Stimulated activated CD4-positive, alpha-beta T cell treated with anti-CD3 and anti-CD28 coated beads, Interleukin-1b, Interleukin-23, amount 100 ng/mL, for 1 hour (primary cell): ENCODE measurements at places on chromosomes 12 and 14.
A peak's percentile ranks its signal among the peaks of the same experiment; 100 is the strongest.

GRCh38 chr12:28222081-28222700, 31.9 kb downstream of the CCDC91 start:
- DNase-seq, result peak; percentile 11

- peak; percentile 15 for DNase-seq
These were observed 545 bp downstream of the YARS2 start for GRCh38 chr12:32755051-32755653.

GRCh38 chr12:46158501-46158900, 110.3 kb downstream of the SLC38A1 start:
- DNase-seq, result no peak

GRCh38 chr14:77640756-77641533, 24.5 kb upstream of the SPTLC2 start:
- DNase-seq, result no peak

DNA sequence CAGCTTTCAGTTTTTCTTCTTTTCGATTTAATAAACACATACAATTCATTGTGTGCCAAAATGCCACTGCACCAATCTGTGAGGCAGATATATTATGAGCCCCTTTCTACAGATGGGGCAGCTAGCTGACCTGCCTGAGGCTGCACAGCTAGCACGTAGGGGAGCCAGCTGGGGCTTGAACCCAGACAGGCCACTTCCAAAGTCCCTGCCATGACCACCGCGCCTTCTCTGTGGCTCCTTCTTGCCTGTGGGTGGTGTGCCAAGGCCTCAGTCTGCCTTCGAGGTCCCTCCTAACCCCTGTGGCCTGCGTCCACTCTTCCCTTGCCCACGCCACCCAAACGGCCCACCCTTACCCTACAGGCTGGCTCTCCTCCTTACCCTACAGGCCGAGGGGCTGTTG, 16.2 kb downstream of the FAM222A start:
- DNase-seq, result no peak

GRCh38 chr14:24979725-24980239, 70.2 kb downstream of the STXBP6 start:
- no peak for DNase-seq

DNA sequence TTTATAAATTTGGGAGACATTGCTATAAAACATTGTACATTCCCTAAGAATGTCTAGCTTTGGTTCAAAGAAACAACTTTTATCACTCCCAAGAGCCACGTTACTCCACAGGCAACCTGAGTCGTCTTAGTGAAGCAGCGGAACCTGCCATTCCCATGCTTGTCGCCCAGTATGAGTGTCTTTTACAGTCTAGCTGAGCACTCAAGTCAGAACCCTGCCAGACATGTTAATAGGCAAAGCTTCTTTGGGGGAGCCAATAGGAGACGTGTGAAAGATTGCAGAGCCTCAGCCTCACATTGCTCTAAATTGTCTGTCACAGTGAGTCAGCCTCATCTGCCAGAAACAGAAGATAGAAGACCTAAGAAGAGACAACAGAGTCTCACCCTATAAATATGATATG, 541.6 kb upstream of the FLRT2 start:
- DNase-seq, result no peak

DNA sequence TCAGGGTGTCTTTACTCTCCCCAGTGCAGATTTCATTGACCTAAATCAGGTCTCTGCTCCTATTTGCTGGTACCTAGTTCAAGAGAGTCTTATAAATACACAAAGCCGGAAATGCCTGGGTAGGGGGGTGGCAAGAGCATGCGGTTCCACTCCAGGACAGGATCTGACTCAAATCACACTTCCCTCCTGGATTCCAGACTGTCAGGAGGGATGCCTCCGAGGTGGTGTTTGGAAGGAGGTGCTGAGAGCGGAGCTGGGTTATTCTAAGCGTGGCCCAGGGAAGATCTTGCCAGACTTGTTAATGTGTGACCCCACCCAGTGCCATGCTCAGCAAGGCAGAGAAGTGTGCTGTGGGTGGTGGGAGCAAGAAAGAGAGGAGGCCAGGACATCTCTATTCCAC, 49.8 kb downstream of the B4GALNT3 start:
- DNase-seq, result no peak

DNA sequence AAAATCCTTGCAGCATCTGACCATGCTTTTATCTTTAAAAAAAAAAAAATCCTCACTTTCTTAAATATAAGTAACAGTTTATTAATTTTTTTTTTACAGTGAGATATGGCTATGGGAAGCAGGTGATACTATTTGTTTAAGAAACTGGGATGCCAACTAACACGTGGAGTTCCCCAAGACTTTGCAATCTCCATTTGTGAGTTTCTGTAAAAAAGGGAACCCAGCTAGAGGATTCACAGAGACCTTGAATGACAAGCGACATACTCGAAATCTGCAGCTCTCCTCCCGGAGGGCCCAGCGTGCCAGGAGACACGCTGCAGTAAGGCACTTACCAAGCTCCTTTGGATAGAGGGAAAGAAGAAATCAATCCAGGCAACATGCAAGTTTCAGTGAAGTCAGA, 30.1 kb downstream of the SLC15A4 start:
- DNase-seq, result no peak

GRCh38 chr12:53677800-53678148, 1.9 kb upstream of the ATP5MC2 start:
- no peak for DNase-seq

GRCh38 chr12:89453121-89453978, 71.2 kb downstream of the GALNT4 start:
- no peak for DNase-seq

DNA sequence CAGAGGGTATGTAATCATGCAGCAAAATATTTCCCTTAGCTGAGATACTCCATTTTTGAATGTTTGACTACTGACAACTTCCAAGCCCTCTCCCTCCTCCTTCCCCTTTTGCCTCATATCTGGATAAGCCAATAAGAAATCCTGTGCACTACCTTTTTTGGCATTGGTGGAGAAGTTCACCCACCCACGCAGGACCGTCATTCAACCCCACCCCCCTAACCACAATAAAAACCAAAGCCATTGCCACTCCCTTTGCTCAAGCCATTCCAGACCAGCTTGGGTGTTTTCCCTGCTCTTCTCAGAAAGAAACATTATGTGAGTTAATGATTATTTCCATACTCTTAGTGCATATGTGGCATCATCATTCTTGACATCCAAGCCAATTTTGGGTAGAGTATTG, 176.7 kb downstream of the PTPN11 start:
- DNase-seq, result no peak

- no peak for DNase-seq
These were observed 234.6 kb downstream of the AACS start for GRCh38 chr12:125299840-125300239.

DNA sequence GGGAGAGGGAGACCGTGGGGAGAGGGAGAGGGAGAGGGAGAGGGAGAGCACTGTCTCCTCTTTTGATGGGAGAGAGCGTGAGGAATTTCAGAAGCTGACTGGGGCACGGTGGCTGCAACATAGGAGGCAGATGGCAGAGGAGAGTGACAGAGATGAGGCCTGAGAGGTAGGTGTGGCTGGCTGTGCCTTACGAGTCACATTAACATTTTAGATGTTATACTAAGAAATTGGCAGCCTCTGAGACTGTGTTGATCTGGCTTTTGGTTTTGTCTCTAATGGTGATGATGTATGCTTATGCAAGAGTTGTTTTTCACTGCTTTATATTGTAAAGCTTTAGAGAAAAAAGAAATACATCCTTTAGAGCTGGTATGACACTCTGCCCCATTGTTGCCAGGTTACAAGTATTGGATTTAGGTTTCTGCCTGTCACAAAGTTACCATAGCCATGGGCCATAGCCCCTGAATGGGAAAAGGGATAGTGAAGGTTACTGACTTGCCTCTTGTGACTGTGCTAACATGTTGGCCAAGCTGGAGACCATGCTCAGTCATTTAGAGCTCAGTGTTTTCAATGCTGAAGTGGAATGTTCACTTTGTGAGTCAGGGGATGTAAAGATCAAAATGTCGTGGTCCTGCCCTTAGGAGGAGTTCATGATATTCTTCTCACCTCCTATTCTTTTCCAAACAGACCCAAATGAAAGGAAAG, 186.2 kb downstream of the SYNE2 start:
- DNase-seq, result no peak

DNA sequence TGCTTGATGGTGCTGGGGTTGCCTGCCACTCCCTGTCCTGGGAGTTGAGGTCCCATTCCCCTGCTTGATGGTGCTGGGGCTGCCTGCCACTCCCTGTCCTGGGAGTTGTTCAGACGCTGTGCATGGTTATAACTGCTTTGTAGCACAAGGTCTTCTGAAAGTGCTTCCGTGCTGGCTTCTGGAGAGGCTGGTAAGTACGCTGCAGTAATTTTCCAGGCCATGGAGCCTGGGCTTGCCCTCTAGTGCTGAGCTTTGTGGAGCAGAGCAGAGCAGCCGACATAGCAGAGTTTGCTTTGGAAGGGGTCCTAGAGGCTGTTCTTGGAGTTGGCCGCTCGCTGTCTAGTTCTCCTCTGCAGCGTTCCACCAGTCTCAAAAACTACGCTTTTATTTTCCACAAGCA, 6.3 kb downstream of the B4GALNT3 start:
- DNase-seq, result no peak

GRCh38 chr14:104784846-104785707, 10.5 kb downstream of the AKT1 start:
- DNase-seq, result no peak

DNA sequence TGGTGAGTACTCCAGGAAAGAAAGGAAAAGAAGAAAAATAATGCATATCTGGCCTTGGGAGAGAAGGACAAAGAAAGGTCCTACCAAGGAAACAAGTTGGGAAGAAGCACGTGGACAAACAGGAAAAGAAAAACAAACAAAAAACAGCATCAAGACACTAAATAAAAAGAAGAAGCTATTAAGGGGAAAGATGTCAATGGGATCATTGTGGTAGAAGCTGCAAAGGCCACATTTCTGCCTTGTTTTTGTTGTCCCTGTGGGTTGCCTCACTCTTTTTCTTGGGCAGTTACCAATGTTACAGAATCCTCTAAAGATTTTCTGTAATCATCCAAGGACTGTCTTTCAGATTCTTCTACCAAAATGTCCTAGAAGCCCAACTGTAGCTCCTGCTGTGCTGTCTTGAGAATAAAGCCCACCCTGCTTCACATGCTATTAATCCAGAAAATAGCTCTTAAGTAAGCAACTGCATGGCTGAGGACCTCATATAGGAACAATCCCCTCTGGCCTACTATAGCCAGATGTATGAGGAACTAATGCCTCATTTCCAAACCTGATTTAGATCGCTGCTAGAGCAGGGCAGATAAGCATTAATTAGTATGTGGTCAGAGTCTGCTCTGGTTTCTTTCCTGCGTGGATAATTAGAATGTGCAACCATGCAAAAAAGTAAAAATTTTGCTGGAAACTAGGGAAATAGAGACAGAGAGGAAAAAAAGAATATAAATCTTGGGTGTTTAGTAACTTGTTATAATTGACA, 10.2 kb upstream of the CPNE8 start:
- DNase-seq, result no peak

- no peak for DNase-seq
These were observed 80.6 kb downstream of the DDX51 start for GRCh38 chr12:132063491-132063890.

DNA sequence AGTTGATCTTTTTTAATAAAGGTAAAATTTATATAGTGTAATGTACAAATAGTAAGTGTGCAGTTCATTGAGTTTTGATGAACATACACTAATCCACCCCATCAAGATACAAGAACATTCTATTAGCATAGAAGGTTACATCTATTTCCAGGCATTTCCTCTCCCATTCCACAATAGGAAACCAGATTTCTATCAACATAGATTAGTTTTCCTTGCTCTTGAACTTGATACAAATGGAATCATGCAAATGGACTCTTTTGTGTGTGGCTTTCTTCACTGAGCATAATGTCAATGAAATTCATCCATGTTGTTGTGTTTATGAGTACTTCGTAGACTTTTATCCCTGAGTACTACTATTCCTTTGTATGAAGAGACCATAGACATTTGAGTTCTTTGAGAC, 10.8 kb downstream of the STYX start:
- DNase-seq, result no peak

GRCh38 chr12:131372171-131372475, 338.8 kb upstream of the SFSWAP start:
- no peak for DNase-seq

DNA sequence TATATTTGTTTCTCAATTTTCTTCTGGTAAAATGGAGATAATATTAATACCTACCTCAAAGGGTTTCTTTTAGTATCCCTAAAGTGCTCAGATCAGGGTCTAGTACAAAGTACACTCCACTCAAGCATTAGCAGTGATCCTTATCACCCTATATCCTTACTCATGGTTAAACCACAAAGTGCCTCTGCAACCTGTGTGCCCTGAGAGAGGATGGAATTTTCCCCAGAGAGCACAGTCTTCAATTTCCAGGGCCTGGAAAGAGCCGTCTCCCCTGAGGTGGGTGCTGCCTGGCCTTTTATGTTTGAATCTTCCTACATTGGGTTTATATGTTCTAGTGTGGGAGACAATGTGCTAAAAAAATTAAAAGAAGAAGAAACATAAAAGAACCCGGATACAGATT, 183.1 kb upstream of the FBXO33 start:
- no peak for DNase-seq

GRCh38 chr14:61611880-61612630, 83.3 kb upstream of the HIF1A start:
- no peak for DNase-seq

DNA sequence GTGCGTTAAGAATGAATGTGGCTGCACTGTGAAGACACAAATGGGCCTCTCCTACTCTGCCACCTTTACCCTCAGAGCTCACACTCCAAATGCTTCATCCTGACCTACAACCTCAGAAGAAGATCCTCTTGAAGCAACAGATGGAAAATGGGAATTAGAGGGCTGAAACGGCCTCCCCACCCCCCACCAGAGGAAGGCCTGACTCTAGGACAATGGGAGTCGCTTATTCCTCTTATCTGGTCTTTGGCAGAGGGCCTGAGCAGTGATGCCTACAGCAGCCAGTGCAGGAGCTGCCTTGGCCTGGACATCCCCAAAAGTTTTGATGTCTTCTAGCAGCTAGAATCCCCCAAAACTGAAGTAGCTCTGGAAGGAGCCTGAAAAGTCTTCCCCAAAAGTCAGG, 29.2 kb downstream of the BTBD7 start:
- no peak for DNase-seq

DNA sequence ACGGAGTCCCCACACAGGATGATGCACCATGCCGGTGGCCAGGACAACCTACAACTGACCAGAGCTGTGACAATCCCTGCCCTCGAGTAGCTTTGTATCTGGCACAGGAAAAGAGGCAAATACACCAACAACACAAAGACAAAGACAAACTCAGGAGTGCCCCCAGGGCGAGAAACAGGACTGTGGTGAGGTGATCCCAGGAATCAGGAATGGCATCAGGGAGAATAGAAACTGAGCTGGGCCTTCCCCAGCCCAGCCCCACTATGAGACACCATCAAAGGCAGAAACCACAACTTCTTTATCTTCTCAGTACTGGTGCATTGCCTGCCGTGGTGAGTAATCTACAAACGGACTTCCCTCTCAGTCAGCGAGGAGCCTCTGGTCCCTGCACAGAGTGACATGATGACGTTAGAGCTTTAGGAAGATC, 157.7 kb downstream of the TTC7B start:
- DNase-seq, result no peak

GRCh38 chr12:73421832-73422231, 1115.8 kb upstream of the ATXN7L3B start:
- DNase-seq, result no peak
